Putamen (tissue), 1 donor: ENCODE measurements at places on chromosomes 2 and 18.
A peak's percentile ranks its signal among the peaks of the same experiment; 100 is the strongest.

GRCh38 chr2:48198371-48198770 lies 292.1 kb upstream of the FBXO11 start:
- no peak for DNase-seq

- DNase-seq = no peak
Measured at GRCh38 chr18:5541644-5542043, 2.2 kb downstream of the EPB41L3 start.

GRCh38 chr2:172804423-172804822 lies 68.8 kb downstream of the RAPGEF4 start:
- DNase-seq = no peak

DNA sequence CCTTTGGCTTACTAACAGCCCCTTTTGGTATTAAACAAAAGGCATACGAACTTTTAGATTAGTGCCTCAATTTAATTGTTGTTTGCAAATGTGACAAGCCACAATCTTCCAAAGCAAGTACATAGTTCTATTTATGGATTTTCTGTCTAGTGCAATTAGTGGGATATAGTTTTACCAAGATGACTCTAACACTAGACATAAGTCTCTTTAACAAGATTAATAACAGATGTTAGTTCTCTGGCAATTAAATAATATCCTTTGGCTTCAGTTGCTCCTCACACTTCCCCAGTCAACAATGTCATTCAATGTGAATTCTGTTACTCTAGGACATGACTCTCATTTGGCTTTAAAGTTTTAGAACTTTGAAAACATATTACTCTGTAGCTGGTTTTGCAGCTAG lies 16.7 kb upstream of the MC4R start:
- DNase-seq = no peak

- DNase-seq = peak; percentile 28
Measured at GRCh38 chr18:598124-598589, 1.4 kb downstream of the CLUL1 start.

GRCh38 chr2:234469251-234469845 lies 27.5 kb downstream of the ARL4C start:
- no peak for DNase-seq

- DNase-seq = no peak
Measured at GRCh38 chr2:207501802-207502576, 27.8 kb upstream of the CREB1 start.

DNA sequence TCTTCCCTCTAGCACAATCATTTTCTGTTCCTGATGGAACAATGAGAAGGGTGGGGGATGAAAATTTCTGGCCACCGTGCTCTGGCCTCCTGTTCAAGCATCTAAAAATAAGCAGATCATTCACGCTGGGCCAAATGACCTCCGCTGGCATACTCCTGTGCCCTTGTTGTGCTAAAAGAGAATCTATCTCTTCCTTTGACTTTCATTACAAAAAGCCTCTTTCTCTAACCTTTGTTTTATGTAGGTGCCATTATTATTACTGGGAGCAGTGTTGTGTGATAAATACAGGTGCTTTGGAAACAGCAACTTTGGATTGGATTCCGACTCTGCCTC lies 44.6 kb upstream of the B3GNT2 start:
- no peak for DNase-seq

DNA sequence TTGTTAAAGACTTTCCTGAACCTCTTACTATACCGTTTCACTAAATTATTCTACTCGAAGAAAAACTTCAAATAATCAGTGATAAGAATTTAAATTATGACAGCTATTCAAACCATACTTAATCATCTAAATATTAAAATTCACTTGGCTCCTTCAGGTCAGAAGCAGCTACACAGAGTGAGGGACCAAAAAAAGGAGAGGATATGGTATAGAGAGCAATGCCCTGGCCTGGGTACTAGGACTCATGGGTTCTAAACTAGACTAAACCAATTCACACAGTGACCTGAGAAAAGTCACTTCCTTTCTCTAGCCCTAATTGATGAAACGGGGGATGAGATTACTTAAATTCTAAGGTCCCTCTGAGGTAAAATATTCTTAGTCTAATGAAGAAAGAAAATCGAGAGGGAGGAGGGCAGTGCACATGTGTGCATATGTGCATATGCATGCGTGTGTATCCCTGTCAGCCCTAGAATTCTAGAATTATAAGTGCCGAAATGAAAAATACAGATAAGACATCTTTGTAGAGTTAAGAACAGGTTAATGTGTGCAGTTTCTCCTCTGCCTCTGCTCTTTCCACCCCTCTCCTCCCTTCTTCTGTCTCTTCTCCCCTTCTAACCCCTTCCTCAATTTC lies 11.2 kb downstream of the STRN start:
- no peak for DNase-seq

- DNase-seq = no peak
Measured at GRCh38 chr2:163591461-163591860, 144.3 kb downstream of the FIGN start.

DNA sequence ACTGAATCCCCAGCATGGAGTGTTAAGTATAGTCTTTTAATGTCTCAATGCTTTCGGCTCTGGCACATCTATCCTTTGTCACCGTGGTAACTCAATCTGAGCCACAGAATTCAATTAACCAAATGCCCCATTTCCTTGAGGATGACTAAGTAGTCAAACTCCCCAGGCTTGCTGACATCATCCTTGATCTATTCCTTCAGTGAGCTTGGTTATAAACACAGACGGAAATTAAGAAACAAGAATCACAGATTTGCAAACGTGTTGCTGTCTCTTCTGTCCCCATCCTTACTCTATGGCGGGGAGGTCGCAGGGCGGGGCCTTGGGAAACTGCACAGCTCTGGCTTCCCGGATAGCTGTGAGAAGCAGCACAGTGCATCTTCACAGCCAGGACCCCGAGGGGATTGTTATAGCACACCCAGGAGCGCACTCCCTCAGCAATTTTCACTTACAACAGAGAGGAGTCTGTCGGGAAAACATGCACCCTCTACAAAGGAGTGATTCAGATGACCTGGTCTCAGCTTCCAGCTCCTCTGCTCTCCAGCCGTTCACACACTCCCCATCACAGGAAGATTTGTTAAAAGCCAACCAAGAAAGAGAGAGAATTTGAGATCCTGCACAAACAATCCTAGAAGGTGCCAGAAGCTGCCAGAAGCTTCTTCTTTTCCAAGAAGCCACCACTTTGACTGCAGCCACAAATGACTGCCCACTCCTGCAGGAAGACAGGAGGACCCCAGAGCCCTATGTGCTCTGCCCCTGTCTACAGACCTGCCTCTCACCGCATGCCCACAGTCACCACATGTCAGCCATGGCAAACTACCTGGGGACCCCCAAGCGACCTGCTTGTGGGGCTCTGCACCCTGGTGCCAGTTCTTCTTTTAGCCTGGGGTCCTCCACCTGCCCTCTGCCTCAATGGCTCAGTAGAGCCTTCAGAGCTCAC lies 44.9 kb upstream of the YWHAQ start:
- DNase-seq = peak; percentile 27

DNA sequence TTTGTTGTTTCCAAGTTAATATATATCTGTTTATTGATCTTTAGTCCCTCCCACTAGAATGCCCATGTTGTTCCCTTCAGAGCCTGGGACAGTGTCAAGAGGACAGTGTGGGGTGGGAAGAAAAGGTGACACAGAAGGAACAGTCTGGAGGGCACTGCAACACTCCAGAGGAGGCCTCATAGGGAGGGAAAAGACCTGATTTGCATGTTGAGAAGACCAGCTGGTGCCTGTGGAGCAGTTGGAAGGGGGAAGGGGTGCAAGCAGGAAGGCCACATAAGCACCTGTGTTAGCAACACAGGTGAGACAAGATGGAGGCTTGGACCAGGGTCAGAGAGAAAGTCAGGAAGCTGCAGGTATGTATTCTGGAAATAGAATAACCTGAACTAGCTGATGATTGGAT lies 48.1 kb upstream of the FHOD3 start:
- DNase-seq = no peak

DNA sequence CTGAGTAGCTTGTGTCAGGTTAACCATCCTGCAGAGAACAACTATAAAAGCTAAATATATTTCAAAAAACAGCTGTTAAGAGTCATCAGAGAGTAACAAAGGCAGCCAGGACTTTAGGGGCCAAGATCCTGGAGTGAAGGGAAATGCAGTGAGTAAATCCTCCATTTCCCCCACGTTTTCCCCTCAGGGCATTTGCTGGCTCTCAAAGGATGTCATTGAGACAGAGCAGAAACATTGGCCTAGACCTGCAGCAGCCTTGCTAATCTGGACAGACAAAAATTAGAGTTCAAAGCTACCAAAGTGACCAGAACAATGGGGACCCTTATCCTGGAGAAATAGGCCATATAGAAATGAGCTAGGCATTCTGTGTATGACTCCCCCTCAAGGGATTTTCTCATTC lies 21.1 kb upstream of the KLHL29 start:
- DNase-seq = no peak

- DNase-seq = no peak
Measured at GRCh38 chr18:72720116-72720515, 147.7 kb downstream of the NETO1 start.
